ENCODE measurements at places on chromosomes 16 and 17.
A peak's percentile ranks its signal among the peaks of the same experiment; 100 is the strongest.

DNA sequence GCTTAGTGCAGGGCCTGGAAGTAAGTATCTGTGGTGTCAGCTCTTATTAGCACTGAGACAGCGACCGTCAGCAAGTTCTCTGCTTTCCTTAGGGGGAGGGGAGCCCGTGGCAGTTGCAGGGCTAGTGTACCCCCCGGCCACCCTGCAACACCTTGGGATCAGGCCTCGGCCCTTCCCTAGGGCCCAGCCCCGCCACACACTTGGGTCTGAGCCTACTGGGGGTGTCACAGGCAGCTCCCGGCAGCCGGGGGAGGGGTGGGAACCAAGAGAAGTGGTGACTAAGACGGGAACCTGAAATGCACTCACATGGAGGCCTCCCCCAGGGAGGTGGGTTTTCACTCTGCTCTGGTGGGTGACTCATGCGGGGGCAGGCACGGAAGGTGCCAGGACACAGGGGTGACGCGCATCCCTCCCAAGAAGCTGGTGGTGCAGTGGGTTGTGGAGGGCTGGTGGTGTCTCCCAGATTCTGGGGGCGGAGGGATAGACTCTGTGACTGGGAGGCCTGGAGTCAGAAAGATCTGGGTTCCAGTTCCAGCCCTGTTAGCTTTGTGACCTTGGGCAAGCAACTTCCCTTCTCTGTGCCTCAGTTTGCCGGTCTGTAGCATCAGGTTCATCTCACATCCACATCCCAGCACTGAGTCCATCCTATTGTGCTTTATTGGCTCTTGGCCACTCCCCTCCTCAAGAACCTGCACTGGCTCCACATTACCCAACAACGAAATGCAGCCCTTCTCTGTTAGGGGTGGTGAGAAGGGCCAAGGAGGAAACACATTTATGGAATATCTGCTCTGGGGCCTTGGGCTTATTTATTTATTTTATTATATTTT is 44.5 kb downstream of the LAT start:
- DNase-seq, result no peak

GRCh38 chr16:28151180-28151579 is 60.6 kb downstream of the XPO6 start:
- no peak for DNase-seq

GRCh38 chr16:83899272-83899897 is 470 bp downstream of the MLYCD start:
- DNase-seq, result peak; percentile 60

DNA sequence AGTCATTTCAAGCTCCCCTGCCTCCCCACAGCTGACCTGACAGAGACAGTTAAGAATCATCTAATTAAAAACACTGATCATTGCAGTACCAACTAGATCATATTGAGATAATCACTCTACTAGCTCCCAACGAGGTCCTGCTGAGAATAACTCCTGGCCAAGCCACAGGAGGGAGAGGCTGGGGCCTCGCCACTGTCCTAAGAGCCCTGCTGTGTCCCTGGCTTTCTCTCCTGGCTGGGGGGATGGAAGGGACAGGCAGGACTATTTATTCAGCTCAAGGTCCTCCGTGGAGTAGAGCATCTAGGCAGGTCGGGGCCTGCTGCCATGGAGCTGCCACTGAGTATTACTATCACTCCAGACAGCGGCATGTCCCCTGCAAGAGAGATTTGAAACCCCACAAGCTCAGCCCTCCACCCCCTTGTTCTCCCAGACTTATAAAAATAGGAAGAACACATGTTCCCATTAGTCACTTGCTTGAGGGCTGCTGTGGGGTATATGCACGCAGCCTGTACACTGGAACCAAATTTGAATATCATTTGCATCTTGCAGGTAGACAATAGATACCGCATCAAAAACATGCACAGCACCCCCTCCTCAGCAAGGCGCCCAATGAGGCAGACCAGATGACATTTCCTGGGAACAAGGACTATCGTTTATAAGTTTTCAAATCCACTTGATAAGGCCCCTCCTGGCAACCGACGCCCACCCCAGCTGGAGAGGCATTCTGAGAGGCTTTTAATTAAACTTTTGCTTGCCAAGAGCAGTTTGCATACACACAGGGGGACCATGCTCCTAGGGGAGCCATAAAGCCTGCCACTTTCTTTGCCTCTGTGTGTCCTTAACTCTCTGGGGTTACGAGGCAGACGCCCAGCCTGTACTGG is 385.2 kb upstream of the ZFHX3 start:
- DNase-seq, result no peak

- no peak for DNase-seq
Observed at GRCh38 chr16:14405611-14406537, 224.2 kb downstream of the PARN start.

GRCh38 chr16:12803203-12804093 is at the start of gene CPPED1:
CPPED1 (minus strand) TSS chr16:12803887; CDS start chr16:12803776, 111 bp downstream.
- peak; percentile 92 for DNase-seq

DNA sequence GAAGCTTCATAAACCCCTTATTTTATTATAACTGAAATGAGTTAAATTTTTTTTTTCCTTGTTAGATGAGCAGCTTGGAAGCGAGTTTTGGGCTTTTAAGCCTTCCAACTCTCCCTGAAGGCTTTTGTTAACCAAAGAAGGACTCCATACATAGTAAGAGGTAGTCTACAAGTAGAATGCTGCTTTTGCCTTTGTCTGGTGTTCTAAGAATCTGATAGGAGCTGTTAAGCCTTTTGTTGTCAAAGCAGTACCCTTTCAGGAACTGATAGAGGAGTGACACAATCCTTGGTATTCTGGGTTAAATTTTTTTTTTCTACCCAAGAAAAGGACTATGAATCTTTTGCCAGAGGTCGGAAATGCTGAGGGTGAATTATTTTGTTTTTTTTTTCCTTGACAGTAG is 26.1 kb downstream of the MAP2K4 start:
- DNase-seq, result no peak

- no peak for DNase-seq
Observed at GRCh38 chr17:58079300-58080033, 3.8 kb upstream of the DYNLL2 start.

DNA sequence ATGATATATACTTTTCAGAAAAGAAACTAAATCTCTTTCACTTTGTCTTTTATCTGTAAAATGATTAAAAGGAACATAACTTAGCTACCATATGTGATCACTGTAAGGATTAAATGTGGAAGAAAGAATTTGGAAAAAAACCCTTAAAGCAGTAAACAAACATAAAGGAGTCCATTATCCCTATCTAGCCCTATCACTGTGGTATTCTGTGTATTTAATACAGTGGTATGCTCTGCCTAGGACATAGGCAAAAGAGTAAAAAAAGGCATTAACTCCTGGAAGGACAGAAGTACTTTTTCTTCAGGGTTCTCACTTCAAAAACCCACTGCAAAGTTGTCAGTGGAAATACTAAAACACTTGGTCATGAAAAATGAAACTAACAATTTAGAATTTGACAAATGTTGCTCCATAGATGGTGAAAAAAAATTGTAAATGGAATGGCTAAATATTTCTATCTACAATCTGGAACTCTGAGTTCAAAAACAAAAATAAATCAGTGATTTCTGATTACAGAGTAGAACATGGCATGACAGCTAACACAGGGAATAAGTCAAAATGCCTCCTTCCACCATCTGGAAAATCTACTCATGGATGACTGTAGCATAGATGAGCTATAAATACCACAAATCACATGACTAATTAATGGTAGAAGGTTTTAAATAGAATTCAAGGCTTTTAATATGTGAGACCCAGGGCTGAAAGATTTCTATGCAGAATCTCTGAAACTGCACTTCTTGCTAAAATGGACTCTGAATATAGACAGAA is 140.1 kb downstream of the ITFG1 start:
- no peak for DNase-seq

- no peak for DNase-seq
Observed at GRCh38 chr17:8921147-8921546, 44.4 kb downstream of the PIK3R5 start.

GRCh38 chr16:80619824-80620223 is 79.0 kb downstream of the DYNLRB2 start:
- DNase-seq, result no peak

DNA sequence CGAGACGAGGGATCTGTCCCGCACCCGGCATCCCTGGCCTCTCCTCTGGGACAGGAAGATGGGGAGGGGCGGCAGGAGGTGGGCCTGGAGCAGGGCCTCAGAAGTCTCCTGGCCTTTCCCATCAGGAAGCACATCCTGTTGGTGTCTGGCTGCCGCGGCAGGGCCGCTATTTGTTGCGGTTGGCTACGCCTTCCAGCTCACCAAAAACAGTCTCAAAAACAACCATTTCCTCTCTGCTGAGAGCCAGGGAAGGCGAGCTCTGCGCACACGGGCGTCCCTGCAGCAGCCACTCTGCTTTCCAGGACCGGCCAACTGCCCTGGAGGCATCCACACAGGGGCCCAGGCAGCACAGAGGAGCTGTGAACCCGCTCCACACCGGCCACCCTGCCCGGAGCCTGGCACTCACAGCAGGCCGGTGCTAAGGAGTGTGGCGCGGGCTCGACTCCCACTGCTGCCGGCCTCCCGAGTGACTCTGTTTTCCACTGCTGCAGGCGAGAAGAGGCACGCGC is at the start of gene TMEM204:
TMEM204 (plus strand) TSS at position 224 of the 509 bp plus-strand sequence. CDS start 610 bp downstream, outside the sequence.
- no peak for DNase-seq

DNA sequence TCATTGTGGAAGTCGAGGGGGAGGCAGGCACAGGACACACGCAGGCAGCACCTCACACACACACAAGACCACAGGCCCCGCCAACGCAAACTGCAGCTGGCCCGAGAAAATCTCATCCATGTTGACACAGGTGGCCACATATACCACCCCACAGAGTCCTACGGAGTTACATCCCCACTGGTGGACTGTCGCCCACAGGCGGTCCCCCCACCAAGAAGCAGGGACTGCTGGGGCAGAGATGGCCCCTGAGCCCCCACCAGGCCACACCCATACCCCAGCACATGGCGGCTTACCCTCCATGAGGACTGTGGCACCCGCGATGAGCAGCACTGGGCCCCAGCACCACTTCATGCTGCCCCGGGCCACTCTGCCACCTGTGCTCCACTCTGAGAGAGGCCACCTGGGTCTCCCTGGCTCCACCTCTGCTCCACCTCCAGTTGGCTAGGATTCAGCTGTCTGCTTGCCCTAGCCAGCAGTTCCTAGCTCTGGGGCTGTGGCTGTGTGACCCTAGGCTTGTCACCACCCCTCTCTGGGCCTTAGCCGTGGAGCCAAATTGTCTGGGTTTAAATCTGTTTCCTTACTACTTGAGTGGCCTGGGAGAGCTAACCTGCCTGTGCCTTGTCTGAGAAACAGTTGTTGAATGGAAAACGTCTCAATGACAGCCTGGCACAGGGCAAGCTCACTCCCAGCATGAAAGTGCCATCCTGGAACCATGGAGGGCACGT is at the start of gene PRSS53:
PRSS53 (minus strand) TSS at position 485 of the 725 bp plus-strand sequence; CDS start at position 351, 134 bp downstream.
- no peak for DNase-seq

GRCh38 chr17:31935512-31935911 is 1.3 kb upstream of the SUZ12 start:
- DNase-seq, result no peak

- no peak for DNase-seq
Observed at GRCh38 chr16:84331998-84332780, 36.1 kb upstream of the ATP2C2 start.

GRCh38 chr17:52420555-52421078 is 262.1 kb upstream of the CA10 start:
- no peak for DNase-seq

DNA sequence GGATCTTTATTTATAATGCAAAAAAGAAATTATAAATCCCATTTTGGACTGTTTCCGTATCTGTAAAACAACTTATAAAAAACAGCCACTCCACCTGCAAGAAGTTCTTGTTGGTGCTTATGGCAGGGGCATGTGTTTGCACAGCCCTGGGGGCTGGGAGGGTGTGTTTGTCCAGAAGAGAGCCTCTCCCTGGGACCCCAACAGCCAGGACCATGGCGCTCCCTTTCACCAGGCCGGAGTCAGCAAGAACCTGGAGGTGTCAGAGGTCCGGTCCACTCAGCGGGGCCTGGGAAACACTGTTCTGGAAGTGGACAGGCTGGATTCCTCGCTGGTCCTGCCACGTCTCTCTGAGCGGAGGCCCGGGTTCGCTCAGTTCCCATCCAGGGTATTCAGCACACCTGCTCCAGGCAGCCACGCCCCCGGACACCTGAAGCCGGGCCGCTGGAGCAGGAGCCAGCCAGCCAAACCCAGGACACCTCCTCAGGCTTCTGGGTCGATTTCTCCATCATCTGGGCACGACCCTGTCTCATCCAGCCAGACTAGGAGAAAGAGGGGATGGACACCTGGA is 18.9 kb upstream of the GINS2 start:
- no peak for DNase-seq

DNA sequence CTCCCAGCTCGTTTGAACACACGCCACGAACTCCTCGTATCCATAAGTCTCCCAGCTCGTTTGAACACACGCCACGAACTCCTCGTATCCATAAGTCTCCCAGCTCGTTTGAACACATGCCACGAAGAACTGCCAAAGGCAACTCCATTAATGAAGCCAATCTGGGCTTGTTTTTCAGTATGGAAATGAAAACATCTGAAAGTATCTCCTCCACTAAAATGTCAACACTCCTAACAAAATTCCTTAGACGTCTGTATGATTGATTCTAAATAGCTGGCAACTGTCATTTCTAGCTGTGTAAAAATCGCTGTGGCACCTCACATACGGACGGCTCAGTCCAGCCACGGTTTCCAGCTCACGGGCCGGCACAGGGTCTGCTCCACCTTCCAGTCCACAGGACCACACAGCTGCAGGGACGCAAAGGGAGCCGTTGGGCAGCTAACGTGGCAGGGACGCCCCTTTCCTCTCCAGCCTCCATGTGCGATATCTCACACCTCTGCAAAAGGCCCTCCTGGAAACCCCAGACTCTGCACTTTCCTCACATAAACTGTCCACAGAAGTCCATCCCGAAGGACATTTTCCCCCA is 67.1 kb upstream of the METRNL start:
- no peak for DNase-seq

DNA sequence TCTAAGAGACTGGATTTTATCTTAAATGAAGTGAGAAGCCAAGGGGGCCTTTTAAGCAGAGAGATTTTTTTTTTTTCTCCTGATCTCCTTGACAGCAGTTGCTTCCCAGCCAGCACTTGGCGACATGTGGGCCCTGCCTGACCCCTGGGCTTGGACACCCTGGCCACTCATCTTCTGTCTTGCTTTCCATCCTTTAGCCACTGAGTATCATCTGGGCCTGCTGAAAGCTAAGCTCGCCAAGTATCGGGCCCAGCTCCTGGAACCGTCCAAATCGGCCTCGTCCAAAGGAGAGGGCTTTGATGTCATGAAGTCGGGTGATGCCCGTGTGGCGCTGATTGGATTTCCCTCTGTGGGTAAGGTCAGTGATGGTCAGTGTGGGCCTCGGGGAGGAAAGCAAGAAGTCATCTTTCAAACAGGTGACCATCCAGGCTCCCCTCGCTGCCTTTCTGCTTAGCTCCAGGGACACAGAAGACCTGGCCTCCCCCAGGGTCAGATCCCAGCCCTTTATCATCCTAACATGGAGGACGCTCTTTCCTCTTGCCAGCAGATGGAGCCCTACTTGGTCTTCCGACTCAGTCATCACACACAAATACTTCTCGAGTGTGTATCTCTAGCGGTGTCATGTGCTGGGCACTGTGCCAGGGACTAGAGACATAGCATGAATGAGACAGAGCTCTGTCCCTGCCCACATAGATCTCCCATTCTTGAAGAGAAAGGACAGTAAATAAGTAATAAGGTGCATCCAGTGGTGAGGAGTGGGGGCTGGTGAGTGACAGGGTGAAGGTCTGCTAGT is 6.1 kb downstream of the DRG2 start:
- DNase-seq, result peak; percentile 11

- no peak for DNase-seq
Observed at GRCh38 chr17:5793157-5793556, 208.8 kb upstream of the NLRP1 start.
